Activated T-helper 1 cell treated with anti-CD3 and anti-CD28 coated beads, Interleukin-2, amount 50 U/mL, for 16 hours (primary cell): ENCODE measurements at places on chromosomes 16 and 17.

DNA sequence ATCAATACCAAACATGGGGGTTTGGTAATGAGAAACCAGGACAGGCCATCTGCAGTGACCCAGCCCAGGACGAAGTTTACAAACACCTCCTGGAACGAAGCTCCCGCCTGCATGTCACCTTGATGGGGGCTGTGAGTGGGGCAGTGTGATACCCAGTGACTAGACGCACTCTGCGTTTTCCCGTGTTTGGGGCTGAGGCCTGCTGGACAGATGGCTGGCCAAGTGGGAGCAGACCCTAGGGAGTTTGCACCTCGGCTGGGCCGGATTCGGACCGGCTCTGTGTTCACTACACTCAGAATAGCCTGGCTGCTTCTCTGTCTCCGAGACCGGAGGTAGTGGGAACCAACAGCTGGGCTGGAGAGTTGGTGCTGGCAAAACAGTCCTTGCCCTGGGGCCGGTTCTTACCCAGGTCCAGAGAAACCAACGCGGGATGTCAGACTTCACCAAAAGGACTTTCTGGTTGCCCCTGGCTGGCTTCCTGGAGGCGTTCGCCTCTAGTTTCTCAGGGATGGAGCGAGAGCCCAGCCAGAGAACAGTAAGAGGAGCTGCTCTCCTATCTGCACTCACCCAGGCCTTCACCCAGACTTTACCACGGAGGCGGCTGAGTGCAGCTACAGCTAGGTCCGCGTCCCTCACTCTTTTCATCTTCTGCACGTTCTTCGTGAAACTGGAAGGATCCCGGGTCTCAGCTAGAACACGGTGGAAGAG is 20.4 kb downstream of the CARHSP1 start:
- no peak for DNase-seq

DNA sequence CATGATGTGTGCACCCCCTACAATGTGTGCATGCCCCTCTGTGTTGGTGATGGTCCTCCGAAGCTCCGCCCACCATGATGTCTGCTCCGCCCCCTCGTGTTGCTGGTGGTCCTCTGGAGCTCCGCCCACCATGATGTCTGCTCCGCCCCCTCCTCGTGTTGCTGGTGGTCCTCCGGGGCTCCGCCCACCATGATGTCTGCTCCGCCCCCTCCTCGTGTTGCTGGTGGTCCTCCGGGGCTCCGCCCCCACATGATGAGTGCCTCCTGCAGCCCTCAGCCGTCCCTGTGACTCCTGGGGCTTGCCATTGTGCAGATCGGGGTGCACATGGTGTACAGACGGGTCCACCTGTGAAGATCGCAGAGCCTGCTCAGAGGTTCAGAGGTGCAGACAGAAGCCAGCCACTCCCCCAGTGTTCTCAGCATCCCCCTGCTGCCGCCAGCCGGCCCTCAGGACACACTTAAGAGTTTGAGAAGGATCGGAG is 129.1 kb upstream of the CHMP6 start:
- no peak for DNase-seq

- DNase-seq: no peak
These were observed 120.2 kb downstream of the METRNL start for GRCh38 chr17:83199500-83200201.

DNA sequence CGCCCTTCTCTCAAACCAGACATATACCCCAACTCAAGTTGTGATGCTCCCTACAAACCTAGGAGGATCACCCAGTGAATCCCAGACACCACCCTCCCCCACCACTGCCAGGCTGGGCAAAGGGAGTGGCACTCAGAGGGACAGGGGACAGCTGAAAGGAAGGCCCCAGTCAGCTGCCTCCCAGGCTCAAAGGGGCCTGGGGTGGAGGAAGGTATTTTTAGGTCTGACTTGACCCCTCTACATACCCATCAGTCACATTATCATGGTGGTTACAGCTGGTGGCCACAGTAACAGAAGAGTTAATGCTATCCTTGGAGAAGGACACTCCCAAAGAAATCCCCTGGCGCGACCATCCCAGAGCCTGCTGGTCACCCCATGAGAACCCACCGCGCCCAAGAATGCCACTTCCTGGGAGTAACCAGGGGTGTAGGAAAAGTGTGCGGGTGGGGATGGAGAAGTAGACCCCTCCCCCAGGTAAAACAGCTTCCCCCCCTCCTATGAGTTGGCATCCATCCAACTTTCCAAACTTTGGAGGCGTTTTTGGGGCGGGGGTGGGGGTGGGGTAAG is 1.1 kb downstream of the CACNB1 start:
- no peak for DNase-seq

DNA sequence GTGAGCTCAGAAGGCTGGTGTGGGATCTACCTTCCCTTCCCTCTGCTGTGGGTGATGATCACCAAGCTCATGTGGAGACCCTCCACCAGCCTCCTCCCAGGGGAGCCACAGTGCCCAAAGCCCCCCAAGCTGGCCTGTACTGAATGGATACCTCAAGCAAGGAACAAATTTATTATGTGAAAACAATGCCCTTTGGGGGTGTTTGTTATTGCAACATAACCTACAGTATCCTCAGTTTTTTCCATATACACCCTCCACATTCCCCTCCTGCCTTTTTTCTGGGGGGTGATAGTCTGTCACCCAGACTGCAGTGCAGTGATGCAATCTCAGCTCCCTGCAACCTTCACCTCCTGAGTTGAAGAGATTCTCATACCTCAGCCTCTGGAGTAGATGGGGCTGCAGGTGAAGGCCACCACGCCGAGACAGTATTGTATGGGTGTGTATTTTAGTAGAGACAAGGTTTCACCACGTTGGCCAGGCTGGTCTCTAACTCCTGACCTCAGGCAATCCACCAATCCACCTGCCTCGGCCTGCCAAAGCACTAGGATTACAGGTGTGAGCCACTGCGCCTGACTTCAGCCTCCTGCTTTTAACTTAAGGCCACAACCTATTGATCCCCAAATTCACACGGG is 215.9 kb downstream of the CPPED1 start:
- no peak for DNase-seq

- DNase-seq: no peak
These were observed 81.7 kb downstream of the ZDHHC7 start for GRCh38 chr16:84929421-84930297.

DNA sequence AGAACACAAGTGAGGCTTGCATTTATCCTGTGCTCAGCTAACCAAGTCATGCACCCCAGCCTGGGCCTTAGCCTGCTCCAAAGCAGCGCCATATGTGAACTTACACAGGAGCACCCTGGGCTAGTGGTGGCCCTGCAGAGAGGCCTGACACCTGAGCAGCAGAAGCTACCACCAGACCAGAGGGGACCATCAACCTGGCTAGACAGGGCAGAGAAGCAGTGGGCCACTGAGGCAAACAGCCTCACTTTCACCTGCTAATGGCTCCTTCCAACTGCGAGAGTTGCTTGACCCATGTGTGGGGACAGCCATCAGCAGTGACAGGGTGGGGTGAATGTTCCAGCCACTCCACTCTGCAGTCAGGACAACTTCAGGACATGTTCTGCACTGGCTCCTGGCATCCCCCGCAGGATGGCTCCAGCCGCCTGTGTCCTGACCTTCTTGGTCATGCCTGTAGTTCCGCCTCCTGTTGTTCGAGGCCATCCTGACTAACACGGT is 2.9 kb upstream of the C16orf95 start:
- no peak for DNase-seq
